Left colon (tissue), 2 donors: ENCODE measurements at places on chromosomes 4 and X. TPM values are rescaled to one million over a fixed set of nuclear protein-coding genes. Genes with fewer than 3 reads are reported as not detected.

DNA sequence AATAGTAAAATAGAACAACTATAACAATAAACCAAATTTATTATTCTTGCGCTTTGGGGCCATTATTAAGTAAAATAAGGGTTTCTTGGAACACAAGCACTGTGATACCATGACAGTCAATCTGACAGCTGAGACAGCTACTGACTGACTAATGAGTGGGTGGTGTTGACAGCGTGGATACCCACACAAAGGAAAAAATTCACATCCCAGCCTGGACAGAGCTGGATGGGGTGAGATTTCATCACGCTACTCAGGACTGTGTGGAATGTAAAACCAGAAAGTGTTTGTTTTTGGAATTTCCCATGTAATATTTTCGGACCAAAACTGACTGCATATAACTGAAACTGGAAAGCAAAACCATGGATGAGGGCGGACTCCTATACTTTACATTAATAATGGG lies 48.8 kb downstream of the IGFBP7 start:
- DNase-seq, result no peak

GRCh38 chr4:114217150-114217817 lies 237.8 kb upstream of the ARSJ start:
- DNase-seq, result no peak

GRCh38 chr4:81839347-81840042 lies 367.8 kb upstream of the RASGEF1B start:
- DNase-seq, result no peak

DNA sequence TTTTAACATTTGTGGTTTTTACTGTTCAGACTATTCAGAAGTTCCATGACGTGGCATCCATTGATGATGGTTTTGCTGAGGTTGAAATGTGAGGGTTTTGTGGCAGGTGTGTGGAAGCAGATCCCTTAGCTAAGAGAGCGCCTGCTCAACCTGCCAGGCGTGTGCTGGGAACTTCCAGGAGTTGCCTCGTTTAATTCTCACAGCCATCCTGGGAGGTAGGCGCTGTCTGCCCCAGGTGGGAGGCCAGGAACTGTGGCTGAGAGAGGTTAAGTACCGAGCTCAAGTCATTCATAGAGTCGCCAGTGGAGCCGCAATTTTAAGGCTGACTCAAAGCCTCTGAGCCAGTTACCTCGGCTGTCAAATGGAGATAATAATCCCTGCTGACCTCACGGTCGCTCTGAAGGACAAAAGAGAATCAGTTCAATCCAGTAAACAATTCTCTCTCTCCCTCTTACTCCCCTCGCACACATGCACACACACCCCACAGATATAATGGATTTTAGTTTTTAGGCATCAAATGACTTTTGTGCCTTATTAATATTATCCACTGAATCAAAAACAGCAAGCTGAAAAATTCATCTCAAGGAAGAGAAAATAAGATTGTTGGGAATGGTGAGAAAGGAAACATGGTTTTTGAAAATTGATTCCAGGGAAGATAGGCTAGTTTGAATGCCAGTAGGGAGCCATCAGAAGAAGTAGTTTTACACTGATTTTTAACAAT lies 171.3 kb downstream of the PTTG2 start:
- DNase-seq, result no peak

GRCh38 chr4:15402146-15402545 lies 25.7 kb upstream of the C1QTNF7 start:
- no peak for DNase-seq

DNA sequence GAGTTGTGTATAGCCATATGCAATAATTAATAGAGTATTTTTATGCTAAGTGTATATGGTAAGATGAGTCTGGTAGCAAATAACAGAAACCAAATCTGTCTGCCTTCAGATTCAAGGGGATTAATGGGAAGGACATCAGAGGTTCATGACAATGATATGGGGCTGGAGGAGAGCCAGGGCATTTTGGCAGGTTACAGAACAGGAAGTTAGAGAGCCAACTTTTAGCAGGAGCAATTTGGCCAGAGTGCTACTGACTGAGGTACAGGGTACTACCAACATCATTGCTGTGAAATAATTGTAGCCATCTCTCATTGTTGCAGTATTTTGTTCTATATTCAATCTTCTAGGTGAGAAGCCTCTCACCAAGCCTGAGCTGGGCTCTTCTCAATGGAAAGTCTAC lies 210.9 kb upstream of the FAM47A start:
- DNase-seq, result no peak

GRCh38 chr4:104591510-104591911 lies 96.8 kb upstream of the CXXC4 start:
- DNase-seq, result peak; percentile 37

DNA sequence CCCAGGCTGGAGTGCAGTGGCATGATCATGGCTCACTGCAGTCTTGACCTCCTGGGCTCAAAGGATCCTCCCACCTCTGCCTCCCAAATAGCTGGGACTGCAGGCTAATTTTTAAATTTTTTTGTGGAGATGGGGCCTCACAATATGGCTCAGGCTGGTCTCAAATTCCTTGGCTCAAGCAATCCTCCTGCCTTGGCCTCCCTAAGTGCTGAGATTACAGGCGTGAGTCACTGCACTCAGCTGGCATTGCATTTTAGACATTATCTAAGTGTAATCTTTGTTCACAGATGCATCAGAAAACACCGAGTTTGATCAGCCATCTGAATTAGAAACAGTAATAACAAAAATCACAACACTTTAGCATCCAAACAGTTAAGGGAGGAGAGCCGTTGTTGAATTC lies 53.4 kb upstream of the CBR4 start:
- DNase-seq, result no peak

DNA sequence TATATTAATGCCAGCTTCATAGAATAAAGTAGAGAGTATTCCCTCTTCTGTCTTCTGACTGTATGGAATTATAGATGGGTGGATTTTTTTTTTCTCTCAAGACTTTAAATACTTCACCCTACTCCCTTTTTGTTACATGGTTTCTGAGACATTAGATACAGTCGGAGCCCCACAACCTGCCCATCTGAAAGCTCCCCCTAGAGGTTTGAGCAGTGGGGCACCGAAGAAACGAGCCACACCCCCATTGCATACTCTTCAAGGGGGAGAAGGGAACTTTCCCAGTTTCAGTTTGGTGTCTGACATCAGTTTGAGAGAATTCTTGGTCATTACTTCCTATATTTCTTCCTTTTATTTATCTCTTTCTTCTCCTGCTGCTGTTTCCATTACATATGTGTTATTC lies 437.6 kb upstream of the AGA start:
- DNase-seq, result no peak

DNA sequence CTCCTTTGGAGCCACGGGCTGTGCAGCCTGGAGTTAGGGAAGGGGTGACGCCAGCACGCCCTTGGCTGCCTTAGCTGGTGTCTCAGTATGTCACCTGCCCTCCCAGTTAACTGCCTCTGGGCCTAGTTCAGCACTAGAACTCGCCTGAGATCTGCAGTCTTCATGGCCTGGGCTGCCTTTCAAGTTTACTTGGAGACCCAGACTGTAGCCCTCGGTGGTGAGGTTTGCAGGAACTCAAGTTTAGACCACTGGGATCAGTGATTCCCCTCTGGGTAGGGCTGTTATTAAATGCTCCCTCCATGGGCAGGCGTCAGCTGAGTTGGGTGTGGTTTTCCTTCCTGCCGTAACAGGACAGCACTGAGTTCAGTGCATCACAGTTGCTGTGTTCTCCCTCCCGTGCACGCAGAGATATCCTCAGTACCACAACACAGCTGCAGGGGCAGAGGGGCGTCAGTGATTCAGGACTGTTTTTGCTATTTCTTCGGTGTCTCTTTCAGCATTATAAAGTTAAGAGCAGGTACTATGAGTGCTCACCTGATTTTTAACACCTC lies 30.5 kb downstream of the PLAC8 start:
- no peak for DNase-seq

- no peak for DNase-seq
These were observed 566.7 kb downstream of the DMD start for GRCh38 chrX:32644476-32645245.

DNA sequence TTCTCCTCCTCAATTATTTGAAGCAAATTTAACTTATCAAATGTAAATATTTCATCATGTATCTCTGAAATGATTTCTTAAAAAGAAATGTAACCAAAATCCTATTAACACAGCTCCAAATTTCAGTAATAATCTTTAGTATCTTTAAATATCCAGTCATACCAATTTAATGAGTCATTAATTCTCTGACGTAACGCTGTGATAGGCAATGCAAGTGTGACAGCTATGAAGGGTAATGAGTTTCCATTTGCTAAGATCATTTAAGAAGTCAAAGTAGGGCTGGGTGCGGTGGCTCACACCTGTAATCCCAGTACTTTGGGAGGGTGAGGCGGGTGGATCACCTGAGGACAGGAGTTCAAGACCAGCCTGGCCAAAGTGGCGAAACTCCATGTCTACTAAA lies 15.6 kb downstream of the RPS3A start:
- no peak for DNase-seq

DNA sequence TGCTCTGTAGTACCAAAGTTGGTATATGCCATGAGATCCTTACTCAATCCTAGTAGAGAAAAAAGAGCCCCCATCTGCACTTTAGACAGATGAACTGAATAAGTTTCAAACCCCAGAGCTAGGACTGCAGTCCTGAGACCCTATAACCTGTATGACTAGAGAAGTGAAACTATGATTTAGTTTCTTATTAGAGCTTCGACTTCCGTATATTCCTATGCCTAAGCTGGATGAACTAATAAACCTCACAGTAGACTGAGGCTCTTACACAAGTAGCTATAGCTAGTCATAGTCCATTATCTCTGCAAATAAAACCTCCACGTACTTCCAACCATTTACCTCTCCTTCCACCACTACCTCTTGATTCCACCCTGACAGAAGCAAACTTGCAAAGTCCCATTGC lies 6.3 kb upstream of the OTUD4 start:
- no peak for DNase-seq

DNA sequence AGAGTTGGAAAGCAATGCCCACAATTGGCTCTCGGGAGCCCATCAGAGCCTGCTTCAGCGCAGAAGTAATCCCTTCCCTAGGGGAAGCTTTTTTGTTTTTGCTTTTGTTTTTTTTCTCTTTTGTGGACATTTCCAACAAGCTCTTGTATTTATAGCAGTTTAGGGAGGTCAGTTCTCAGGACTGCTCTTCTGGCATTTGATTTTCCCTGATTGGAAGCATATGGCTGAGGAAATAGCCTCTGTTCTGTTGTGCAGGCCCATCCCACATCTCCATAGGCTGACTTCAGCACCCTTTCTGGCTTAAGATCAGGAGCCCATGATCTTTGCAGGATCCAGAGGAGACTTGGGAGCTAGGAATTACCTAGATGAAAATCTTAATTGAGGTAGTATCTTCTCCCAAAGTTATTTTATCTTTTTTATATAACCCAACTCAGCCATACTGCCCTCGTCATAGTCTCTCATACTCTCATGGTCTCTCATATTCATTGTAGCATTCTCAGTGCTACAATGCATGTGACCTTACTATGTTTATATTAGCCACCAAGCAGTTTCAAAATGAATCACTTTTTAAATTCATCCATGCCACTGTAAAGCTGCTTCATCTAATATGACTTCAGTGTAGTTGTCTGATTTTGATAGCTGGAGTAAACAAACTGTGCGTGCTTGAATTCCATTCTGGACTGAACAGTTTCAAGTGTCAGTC lies 16.7 kb downstream of the PAGE4 start:
- no peak for DNase-seq

DNA sequence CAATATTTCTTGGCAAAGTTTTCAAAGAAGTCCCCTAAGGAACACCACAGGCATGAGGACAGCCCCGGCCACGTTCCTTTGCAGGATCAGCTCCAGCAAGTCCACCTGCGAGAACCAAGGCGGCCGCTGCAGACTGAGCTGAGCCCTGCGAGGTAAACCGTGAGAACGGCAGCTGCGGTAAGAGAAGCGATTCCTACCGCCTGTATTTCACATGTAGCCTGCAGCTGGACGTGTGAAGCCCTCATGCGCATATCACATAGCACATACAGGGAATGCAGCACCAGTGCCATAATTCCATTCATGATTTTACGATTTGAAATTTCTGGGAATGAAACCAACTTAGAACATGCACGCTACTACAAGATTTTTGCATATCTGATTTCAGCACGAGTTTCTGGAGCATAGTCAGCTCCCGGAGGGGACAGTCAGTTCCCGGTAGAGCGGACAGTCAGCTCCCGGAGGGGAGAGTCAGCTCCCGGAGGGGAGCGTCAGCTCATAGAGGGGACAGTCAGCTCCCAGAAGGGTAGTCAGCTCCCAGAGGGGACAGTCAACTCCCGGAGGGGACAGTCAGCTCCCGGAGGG lies 41.7 kb downstream of the FGFRL1 start:
- peak; percentile 21 for DNase-seq

DNA sequence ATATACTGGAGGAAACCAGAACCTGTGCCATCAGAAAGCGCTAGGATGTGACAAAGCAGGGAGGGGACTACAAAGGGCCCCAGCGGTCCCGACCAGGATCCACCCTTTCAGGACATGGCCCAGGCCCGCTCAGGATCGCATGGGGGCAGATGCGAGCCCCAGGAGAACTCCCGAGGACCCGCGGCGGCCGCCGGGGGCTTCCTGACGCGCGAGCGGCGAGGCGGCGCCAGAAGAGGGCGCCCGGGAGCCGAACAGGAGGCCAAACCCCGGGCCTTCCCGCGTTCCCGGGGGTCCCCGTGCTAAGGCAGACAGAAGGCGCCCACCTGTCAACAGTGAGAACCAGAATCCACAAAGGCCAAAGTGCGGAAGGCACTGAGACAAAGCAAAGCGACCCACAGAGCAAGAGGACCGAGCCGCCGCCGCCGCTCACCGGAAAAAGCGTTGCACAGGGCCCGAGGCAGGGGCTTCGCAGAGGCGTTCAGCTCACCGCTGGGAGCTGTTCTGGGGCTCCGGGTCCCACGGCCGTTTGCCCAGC lies 7.3 kb upstream of the OPN1LW start:
- peak; percentile 71 for DNase-seq

DNA sequence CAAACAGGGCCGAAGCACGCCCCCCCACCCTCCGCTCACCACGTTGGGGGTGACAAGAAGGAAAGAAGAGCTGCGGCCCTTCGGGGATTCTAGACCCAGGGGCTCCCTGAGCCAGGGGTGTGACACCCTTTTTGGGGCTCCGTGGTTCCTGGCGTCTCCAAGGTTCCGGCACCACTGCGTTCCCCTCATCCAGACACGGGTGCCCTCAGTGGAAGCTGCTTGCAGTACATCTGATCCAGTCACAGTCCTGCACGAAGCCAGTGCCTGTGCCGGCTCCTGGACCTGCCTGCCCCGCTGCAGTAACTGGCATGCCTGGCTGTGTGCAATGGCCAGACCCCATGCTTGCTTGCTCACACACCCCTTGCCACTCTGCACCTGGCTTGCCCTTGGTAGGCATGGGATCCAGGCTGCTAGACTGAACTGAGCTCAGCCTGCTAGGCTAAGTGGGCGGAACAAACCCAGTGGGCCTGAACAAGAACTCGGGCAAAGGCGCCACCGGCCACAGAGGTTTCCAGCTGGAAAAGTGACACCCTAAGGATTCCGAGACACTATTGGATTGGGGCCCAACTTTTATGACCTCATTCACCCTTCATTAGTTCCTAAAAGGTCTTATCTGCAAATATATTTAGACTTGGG lies 420.4 kb upstream of the AGA start:
- DNase-seq, result no peak

GRCh38 chr4:103036169-103036568 lies 16.7 kb upstream of the SLC9B1 start:
- no peak for DNase-seq

GRCh38 chrX:3811331-3812311 lies 98.2 kb upstream of the PRKX start:
- peak; percentile 38 for DNase-seq

- DNase-seq, result no peak
These were observed 16.1 kb upstream of the EXOSC9 start for GRCh38 chr4:121784975-121785374.

CSAG1 gene
- total RNA-seq, result not detected

TMEM271 gene
- not detected for total RNA-seq

DHRSX gene
- 32.2 TPM for total RNA-seq

CCNI gene
- 227 TPM for total RNA-seq

STK32B gene
- 0.40 TPM for total RNA-seq
